Stimulated activated CD4-positive, alpha-beta T cell treated with anti-CD3 and anti-CD28 coated beads, Interleukin-1b, Interleukin-23, amount 100 ng/mL, for 24 hours (primary cell): ENCODE measurements at places on chromosomes 4 and X.

DNA sequence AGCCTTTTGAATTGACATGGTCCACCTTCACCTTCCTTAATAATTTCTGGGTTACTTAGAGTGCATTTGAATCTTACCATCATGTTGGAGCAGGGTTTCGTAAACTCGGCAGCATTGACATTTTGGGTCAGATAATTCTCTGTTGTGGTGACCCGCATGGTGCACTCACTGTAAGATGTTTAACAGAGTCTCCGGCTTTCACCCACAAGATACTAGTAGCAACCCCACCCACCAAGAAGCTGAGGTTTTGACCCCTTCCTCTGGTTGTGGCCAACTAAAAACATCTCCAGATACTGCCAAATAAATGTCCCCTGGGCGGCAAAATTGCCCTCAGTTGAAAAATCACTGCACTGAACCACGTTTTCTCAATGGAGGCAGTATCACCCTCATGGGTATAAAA lies 62.7 kb downstream of the CHST7 start:
- DNase-seq = no peak

- no peak for DNase-seq
Measured at GRCh38 chrX:110532581-110532931, 173.9 kb downstream of the RTL9 start.

DNA sequence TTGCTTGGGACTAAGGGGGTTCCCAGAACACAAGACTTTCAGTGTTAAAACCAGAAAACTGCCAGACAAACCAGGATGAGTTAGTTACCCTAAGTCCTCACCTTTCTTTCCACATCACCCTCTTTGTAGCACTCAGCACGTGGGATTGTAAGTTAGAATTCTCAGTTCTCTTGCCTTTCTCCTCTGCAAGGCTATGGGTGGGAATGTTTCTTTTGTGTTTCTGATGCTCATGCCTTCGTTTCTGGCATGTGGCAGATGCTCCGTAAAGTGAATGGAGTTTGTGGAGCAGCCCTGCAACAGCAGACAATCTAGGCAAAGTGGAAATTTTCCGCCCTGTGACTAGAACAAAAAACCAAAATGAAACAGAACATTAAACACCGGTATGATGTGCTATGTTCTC lies 64.7 kb upstream of the SPP1 start:
- DNase-seq = no peak

- DNase-seq = no peak
Measured at GRCh38 chr4:80367737-80368136, 32.2 kb downstream of the CFAP299 start.

DNA sequence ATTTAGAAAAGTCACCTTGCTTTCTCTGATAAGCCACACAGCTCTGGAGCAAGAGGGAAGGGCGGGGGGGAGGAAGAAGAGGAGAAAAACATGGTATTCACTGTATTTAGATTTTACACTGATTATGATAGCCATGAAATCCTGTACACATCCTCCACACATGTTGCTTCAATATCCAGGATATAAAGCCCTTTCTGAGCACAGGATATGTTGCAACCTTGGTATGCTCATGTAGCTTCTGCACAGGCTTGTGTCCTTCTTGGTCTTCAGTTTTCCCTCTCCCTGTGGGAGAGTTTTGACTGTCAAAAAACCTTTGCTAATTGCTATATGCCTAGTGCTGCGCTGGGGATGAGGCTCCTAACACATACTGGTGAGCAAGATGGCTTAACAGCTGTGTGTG lies 61.9 kb upstream of the DAPP1 start:
- no peak for DNase-seq

DNA sequence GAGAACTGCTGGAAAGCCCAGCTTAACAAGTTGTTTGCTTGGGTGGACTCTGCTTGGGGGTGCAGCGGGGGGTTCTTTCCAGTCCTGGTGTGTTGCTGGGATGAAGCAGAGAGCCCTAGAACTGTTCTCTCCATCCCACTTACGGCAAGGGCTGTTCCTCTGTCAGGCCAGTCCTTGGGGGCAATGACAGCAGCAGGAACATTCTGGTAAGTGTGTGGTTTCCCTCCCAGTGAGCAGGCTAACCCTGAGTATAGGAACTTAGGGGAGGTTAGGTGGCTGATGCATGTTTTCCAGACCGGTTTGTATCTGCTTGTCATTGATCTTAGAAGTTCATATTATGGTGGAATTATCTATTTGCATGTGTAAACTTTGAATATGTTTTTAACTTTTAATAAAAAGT lies 46.9 kb upstream of the TLR2 start:
- no peak for DNase-seq

DNA sequence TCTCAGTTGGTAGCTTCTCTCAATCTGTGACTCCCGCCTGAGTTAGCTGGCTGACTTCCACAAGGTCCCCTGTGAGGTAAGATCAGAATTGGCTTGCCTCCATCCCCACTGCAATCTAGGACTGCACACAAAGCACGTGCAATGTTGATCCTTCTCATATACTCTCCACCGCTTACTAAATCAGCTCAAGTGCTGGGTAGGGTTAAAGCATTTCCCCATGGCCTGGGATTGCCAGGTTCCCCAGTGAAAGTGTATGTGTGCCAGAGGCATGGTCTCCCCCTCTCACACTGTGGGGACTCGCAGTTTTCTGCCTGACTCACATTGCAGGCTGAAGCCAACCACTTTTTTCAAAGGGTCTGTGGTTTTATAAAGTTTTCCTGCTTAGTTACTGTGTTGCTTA lies 886.9 kb downstream of the FAM133A start:
- no peak for DNase-seq

DNA sequence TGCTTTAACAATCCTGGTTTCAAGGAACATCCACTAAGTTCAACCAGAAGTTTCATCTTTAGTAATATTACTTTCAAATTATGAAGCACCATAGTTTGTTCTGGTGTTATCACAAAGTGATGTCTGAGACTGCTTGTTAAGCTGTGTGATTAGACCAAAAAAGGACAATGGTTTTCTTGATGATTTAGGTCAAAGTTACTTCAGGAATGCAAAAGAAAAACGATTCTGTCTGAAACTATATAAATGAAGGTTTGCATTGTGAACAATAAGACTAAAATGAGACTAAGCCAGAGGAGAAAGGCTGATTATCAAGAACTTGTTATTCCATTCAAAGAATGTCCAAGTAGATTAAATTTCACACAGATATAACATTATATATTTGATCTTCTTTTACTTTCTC lies 122.4 kb upstream of the ETNPPL start:
- DNase-seq = no peak
